ENCODE measurements at places on chromosomes 6 and 20.

GRCh38 chr6:10730254-10730653 lies 7.4 kb downstream of the TMEM14C start:
- DNase-seq, result no peak

- no peak for DNase-seq
Measured at GRCh38 chr6:112145080-112145573, 57.7 kb downstream of the FAM229B start.

- no peak for DNase-seq
Measured at GRCh38 chr6:151128763-151129370, 110.9 kb upstream of the AKAP12 start.

GRCh38 chr6:147390909-147391536 lies 117.5 kb upstream of the SAMD5 start:
- DNase-seq, result no peak

GRCh38 chr6:42021847-42022754 lies 28.2 kb upstream of the TAF8 start:
- DNase-seq, result peak; percentile 88

DNA sequence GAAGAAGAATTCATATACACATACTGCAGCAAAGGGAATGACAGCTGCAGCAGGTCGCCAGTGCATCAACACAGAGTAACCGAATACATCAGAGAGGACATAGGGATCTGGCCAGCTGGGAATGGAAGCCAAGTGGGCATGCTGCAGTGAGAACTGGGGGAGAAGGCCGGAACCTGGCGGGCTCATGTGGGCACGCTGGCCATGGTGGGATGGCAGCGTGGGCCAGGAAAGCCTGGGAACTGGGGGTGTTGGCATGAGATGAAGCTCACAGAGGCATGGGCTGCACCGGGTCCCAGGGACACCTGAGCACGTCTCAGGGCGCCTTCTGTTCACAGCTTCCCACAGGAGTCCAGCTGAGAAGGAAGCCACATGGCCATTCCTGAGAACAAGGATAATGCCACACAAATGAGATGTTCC lies 139.5 kb upstream of the AGPAT4 start:
- DNase-seq, result no peak

- no peak for DNase-seq
Measured at GRCh38 chr20:11853359-11853758, 64.3 kb upstream of the BTBD3 start.

GRCh38 chr6:122484760-122485159 lies 13.2 kb upstream of the SERINC1 start:
- no peak for DNase-seq

GRCh38 chr20:32917191-32917950 lies 58.6 kb downstream of the EFCAB8 start:
- peak; percentile 42 for DNase-seq

- DNase-seq, result no peak
Measured at GRCh38 chr6:35076997-35077712, 64.0 kb downstream of the TCP11 start.

GRCh38 chr6:51571168-51571567 lies 516.2 kb downstream of the PKHD1 start:
- no peak for DNase-seq

GRCh38 chr6:76835695-76836094 lies 627.6 kb downstream of the HTR1B start:
- no peak for DNase-seq

DNA sequence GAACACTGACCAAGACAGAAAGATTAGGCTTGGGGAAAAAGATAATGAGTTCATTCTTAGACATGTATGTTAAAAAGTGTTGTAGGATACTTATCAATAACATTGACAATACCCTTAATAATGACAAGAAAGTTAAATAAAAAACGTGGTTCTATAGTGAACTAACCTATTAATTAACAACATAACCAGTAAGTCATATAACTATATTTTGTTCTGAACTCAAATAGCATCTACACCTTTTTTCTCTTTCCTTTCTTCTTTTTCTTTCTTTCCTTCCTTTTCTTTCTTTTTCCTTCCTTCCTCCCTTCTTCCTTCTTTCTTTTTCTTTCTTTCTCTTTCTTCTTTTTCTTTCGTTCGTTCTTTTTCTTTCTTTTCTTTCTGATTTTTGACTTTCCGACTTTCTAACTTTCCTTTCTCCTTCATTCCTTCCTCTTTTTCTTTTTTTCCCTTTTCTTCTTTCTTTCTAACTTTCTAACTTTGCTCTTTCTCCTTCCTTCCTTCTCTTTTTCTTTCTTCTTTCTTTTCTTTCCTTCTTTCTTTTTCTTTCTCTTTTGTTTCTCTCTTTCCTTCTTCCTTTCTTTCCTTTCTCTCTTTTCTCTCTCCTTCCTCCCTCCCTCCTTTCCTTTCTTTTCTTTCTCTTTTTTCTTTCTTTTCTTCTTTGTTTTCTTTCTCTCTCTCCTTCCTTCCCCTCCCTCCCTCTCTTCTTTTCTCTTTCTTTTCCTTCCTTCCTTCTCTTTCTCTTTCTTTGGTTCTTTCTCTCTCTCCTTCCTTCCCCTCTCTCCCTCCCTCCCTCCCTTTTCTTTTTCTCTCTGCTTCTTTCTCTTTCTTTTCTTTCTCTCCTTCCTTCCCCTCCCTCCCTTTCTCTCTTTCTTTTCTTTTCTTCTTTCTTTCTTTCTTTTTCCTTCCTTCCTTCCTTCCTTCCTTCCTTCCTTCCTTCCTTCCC lies 24.6 kb downstream of the PRSS35 start:
- no peak for DNase-seq

- no peak for DNase-seq
Measured at GRCh38 chr20:25470045-25470444, 62.6 kb downstream of the GINS1 start.

DNA sequence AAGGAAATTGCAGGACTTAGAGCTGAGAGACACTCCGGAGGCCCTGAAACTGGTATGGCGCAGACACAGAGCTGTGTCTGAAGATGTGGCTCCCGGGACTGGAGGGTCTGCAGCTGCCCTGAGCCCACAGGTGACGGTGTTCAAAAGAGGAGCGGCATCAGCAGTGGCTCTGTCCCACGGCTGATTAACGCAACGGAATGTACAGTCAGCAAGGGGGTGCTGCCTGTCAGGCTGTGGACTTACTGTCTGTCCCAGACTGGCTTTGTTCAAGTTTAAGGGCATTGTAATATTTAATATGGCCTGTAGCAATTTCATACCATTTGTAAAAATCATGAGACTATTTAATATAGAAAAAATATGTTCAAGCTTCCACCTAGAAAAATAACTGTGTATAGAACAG lies 228.0 kb upstream of the TAB2 start:
- DNase-seq, result no peak

All from activated CD8-positive, alpha-beta memory T cell treated with anti-CD3 and anti-CD28 coated beads for 24 hours (primary cell).